ENCODE measurements at places on chromosomes 3 and 15. TPM values are rescaled to one million over a fixed set of nuclear protein-coding genes. Genes with fewer than 3 reads are reported as not detected.

DNA sequence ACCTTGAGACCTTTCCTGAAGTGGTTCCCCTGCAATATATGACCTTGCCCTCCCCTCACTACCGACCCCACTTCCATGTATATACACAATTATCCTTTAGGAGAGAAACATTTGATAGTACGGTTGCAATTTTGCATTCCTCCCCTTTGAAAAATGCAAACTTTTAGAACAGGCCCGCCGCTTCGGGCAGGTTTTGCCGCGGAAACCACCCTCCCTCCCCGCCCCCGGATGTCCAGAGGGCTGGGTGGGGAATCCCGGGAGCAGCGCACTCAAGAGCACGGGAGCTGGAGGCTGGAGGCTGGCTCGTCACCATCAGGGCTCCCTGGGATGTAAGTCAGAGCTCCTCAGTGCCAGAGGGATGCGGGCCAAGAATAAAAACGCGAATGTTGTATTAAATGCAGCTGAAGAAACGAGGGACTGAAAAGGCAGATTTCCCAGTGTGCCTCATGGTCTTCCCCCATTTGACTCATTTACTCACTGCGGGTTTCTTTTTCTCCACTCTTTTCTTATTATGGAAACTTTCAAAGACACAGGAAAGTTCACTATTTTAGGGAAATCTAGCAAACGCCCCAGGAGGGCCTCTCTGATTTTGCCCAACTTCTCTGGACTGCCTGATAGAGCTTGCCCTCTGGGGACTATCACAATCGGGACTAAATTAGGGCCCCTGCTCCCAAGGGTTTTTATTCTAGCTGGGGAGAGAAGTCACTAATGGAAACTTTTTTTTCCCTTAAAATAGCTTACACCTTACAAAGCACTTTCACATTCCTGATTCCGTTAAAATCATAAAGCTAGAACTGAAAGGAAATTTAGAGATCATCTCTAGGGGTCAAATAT is 2.9 kb upstream of the USP3 start:
- DNase-seq = peak; percentile 38

DNA sequence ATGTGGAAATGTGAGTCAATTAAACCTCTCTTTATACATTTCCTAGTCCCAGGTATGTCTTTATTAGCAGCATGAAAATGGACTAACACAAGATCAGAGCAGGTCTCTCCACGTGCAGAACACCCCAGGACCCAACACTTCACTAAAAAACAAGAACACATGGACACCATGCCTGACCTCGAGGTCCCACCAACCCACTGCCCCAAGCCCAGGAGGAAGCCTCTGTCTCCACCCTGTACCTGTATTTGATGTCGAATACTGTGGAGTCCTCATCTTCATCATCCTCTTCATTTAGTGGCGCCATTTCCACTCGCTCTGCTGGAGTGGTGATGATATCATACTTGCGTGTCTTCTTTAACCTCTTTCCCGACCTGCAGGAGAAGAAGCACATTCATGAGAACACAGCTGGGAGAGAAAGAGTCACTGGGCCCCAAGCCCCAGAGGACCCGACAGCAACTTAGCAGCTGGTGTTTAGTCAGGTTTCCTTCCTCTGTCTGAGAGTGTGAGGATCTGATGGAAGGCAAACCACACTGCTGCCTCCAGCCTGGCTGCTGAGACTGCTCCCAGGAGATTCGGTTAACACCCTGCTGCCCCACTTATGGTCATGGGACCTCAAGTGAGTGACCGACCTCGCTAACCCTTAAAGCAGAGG is 25.5 kb downstream of the FAM174B start:
- DNase-seq = no peak

RHOV gene
- polyA plus RNA-seq = 1.5 TPM

TRIM42 gene
- not detected for polyA plus RNA-seq

DNA sequence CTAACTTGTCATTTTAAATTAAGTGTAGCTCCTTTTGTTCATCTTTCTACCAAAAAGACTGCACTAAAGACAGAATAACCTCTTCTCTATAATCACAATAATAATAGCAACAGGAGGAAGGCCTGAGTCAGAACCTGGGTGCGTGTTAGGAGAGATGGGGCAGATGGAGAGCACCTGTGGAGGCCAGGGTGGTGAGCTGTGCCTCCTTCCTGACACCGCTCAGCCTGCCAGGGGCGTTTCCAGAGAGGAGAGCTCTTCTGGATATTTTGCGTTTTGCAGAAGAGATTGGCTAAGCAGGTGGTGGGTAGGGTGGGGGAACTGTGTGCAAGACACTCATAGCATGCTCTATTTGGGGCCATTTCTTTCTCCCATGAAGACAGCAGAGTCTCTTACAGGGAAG is 83.5 kb downstream of the MEGF11 start:
- no peak for DNase-seq

DNA sequence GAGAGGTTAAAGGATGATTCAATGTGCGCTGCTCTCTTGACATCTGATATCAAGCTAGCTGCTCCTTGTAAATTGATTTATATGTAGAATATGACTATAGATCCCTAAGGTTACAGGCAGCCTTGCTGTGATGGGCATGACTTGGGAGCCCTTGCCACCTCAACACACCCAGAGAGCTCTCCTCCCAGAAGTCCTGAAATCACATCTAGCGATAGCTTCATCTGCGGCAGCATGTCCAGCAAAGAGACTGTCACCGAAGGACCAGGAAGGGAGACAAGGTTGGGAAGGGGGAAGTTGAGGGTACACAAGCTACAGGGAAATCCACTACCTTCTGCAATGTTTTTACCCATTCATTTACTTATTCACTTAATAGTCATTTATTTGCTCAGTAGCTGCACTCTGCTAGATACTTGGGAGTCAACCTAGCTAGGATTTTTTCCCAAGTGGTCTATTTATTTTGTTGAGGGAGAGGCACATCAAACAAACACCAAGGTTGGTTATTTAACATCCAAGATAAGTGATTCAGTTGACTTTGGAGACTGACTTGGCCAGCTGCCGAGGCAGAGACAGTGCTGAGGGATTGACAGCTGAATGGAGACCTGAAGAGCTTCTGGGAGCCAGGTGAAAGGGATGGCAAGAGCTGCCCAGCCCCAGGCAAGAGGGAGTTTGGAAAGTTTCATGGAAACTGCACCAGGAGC is 205.8 kb upstream of the IL12A start:
- no peak for DNase-seq

PPP1R14D gene
- 0.27 TPM for polyA plus RNA-seq

GRCh38 chr3:78725703-78726246 is 1042.0 kb downstream of the ROBO1 start:
- DNase-seq = no peak

DNA sequence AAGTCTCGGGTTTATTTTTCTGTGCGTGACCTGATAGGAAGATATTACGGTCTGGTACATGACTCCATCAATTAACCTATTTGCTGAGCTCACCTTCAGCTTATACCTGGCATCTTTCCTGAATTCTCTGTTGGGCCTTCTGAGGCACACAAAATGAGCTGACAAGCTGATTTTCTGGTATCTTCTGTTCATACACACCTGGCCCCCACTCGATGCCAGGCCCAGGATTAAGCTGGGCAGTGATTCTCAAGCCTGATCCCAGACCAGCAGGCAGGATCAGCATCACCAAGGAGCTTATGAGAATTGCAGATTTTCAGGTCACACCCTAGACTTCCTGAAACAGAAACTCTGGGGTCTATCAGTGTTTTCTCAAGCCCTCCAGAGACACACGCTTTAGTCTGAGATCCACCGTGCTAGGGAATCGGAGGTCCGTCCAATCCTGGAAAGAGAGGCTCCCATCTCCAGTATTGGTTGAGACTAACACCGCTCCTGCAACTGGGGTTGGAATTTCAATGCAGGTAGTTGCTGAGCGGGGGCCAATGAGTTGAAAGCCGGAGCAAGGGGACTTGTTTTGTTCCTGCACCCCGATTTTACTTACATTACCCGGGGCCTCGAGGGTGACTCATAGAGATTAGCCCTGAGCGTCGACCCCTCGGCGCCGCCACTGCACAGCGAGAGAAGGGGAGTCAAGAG is 636 bp upstream of the EIF1B start:
- no peak for DNase-seq

DNA sequence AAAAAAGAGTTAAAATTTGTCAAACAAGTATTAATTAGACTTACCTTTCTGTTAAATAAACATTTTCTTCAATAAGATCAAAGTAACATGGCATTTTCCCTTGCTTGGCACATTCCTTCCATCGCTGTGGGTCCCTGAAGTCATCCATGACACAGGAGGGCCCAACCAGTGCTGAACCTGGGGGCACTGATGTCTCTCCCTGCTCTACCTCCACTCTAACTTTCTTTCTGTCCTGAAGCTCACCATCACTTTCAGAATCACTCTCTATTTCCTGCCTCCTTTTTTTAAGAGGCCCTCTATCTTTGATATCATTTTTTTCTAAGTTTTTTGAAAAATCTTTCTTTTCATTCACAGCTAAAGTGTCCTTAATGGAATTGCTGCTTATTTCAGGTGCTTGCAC is 43.8 kb downstream of the SETD2 start:
- DNase-seq = no peak

- DNase-seq = no peak
These were observed 99.0 kb upstream of the CTDSPL start for GRCh38 chr3:37762698-37763097.

ELL3 gene
- polyA plus RNA-seq = 4.2 TPM

SPINT1 gene
- 67.8 TPM for polyA plus RNA-seq

SCG3 gene
- polyA plus RNA-seq = 0.06 TPM

DNA sequence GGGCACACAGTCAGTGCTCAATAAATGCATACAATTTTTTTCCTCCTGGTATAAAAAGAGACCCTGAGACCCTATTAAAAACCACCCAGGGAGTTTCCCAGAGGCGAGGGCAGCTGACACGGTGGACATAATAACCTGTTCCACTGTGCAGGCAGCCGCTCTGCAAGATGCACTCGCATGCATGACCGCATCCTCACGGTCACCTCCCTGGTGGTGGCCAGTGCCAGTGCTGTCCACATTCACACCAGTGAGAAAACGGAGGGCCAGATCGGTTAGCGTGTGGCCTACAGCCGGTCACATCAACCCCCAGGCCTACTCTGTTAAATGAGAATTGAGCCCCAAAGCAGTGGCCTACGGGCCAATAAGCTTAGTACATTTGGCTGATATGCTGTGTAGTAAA is 24.8 kb downstream of the SH3BP5 start:
- no peak for DNase-seq

DNA sequence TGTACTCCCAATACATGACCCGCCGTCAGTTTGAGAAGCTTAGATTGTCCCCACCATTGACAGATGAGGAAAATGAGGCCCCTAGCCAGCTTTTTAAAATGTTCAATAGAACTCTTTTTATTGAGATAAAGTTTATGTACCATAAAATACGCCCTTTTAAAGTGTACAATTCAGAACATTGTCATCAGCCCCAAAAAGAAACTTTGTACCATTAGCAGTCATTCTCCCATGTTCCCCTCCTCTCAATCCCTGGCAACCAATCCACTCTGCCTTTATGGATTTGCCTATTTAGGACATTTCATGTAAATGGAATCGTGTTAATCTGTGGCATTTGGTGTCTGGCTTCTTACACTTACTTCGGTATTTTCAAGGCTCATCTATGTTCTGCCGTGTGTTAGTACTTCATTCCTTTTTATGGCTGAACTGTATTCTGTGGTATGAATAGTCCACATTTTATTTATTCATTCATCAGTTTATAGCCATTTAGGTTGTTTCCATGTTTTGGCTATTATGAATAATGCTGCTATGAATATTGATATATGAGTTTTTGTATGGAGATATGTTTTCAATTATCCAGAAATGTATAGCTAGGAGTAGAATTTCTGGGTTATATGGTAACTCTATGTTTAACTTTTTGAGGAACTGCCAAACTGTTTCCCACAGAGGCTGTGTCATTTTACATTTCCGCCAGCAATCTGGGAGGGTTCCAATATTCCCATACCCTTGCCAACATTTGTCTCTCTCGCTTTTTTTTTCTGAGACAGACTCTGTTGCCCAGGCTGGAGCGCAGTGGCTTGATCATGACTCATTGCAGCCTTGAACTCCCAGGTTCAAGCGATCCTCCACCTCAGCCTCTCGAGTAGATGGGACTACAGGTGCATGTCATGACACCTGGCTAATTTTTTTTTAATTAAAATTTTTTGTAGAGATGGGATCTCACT is 15.3 kb upstream of the PTPN23 start:
- DNase-seq = no peak

DNA sequence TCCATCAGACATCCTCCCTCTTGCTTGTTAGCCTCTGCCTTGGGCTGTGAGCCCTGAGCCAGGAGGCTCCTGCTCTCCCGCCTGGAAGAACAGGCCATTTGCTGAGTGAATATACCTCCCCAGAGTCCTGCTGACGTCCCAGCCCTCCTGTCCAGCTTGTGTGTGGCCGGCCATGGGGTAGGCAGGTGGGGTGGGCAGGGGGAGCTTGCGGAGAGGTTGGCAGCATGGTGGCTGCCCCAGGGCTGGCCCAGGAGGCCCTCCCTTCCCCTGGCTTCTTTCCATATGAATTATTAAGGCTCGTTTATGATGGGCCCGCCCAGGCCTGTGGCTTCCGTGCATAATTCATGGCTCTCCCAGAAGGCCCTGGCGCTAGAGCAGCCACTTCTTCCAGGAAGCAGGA is 18.7 kb downstream of the CACNA2D2 start:
- no peak for DNase-seq

DNA sequence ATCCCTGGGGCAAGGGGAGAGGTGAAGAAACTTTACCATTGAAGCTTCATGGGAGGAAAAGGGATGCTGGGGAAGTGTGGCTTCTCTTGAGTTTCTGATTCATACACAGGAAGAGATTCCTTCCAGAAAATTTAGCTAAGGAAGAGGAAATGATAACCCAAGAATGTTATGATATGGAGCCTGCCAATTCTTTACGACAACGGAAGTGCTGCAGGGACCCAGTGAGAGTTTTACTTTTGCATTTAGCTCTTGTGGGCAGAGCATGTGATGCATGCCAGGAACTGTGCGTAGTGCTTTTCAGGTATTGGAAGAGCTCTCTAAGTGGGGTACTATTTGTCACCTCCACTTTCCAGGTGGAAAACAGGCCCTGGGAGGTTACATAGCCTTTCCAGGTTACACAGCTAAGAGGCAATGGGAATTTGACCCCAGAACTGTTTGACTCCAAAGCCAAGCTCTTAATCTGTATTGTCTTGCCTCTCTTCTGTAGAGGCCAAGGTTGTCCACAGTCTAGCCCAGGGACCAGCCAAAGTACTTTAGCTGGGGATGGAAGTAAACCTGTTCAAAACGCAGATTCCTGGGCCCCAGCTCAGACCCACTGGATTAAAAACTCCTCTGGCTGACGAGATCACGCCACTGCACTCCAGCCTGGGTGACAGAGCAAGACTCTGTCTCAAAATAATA is 23.0 kb downstream of the CMTM7 start:
- DNase-seq = no peak

- DNase-seq = peak; percentile 45
These were observed 333.0 kb upstream of the SATB1 start for GRCh38 chr3:18758047-18758704.

SKOR1 gene
- 0.73 TPM for polyA plus RNA-seq
